ENCODE measurements at places on chromosomes 11 and 22.

DNA sequence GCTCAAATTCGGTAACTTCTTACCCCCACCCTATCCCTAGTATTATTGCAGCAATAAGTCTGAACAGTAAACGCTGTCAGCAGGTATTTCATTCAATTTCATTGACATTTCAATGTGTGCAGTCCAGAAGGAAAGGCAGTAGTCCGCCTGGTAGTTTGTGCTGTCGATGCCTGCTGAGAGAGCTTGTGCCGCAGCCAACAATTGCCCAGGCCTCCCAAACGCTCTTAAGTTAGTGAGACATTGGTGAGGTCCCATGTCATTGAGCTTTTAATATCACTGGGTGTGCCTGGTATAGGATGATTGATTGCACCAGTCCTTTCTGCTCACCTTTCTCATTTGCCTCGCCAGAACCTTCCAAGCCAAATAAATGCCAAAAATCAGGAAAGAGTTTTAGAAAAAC lies 28.1 kb downstream of the ALKBH3 start:
- no peak for DNase-seq

DNA sequence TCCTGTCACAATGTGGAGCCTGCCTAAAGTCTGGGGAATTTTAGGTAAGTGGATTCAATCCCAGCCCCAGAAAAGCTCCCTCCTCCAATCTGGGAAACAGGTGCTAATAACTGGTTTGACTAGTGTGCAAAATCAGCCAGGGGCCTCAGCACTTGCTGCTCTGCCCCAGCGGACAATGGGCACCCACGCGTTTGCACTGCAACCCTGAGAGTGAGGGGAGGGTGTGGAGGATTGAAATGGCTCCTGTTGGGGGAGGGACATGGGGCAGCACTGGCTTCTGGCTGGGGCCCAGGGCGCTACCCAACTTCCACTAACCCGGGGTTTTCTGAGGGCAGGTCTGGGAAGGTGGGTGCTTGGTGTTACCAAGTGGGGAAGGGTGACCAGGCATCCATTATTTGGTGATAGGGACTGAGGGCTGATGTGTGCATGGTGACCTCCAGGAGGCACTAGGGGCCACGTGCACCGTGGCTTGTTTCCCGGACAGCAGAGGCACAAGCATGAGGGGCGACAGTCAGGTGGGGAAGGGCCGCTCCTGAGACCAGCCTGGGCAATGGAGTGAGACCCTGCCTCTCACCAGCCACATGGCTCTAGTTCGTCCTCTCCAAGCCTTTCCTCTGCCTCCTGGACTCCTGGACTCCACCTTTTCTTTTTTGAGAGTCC lies 4.3 kb upstream of the PNPLA5 start:
- no peak for DNase-seq

- no peak for DNase-seq
Observed at GRCh38 chr22:20113551-20114310, 2.2 kb upstream of the RANBP1 start.

- DNase-seq: peak; percentile 31
Observed at GRCh38 chr11:43868852-43869567, 11.6 kb upstream of the ALKBH3 start.

GRCh38 chr22:25068707-25069106 lies 116.2 kb downstream of the KIAA1671 start:
- no peak for DNase-seq

DNA sequence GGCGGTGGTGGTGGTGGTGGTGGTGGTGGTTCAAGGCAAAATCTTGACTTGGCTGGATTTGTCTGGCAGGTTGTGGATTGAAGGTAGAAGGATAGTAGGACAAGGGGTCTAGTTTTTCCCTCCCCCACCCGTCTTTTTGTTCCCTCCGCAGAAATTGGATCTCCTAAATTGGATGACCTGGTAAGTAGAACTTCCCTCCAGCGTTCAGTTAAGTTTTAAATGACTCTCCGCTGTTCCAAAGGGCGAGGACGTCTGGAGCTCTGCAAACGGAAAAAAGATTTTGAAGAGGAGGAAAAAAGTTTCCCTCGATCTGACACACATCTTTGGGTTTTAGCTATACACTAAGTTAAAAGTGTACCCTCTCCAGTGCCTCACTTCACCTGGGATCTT lies 422 bp upstream of the LGR4 start:
- DNase-seq: no peak

DNA sequence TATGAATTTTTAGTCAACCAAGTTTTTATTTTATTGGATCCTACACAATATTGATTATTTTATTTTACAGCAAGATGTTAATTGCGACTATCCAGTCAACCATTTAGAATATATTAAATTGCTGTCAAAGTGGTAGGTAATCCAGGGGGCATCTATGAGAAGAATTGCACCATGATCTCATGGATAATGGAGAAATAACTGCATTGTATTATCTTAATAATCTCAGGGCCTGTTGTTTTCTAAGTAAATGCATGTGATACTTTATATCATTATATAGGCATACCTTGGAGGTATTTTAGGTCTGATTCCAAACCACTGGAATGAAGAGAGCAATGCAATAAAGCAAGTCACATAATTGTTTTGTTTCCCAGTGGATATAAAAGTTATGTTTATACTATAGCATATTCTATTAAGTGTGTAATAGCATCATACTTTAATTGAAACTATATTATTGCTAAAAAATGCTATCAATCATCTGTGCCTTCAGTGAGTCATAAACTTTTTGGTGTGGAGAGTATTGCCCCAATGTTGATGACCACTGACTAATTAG lies 595.4 kb upstream of the CHORDC1 start:
- DNase-seq: no peak

DNA sequence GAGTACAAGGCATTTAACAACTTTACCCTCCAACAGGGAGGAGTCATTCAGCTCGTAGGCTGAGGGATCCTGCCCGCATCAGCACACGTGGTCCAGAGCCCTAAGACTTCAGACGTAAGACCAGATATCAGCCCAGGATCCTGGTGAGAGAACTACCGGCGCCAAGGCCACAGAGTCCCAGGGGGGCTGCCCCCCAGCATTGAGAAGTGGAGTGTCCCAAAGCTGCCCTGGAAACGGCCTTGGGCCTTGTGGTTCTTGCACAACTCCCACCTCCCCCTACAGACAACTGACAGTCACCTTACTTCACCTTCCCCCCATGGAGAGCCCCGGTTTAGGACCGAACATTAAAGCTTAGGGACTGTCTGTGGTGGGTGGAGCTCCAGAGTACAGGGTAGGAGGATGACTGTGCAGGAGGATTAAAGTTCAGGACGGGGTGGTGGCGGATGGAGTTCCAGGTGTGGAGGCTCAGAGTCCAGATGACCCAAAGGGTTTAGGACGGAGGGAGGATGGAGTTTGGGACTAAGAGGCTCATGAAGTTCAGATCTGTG lies 1.0 kb downstream of the C11orf91 start:
- no peak for DNase-seq

- DNase-seq: no peak
Observed at GRCh38 chr11:35414776-35415175, 4.6 kb downstream of the SLC1A2 start.

- DNase-seq: no peak
Observed at GRCh38 chr11:12120031-12121008, 9.9 kb downstream of the MICAL2 start.

GRCh38 chr11:111540114-111540936 lies at the start of gene LAYN:
LAYN (plus strand) TSS chr11:111540720; CDS start chr11:111540844, 124 bp downstream.
- DNase-seq: peak; percentile 82

DNA sequence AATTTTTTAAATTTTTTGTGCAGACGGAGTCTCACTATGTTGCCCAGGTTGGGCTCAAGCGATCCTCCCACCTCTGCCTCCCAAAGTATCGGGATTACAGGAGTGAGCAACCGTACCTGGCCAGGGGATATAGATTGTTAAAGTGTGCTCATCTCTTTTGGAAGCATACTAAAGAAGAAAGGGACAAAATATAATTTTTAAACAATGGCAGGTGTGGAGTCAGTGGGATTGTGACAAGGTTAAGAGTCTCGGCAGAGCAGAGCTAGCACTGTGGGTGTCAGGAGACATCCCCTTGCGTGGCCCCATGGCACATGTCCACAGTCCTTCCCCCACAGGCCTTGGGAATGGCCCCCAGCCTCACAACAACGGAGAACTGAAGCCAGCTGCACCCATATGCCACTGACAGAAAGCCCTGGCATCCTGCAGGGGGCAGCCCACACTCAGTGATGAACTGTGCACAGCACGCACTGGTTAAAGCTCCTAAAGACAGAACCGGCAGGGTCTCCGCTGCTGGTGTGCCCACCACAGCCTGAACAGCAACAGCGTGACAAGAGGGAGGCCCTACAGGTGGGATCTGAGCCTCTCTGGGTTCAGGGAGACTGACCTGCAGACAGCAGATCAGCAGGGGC lies 29.9 kb downstream of the SERPIND1 start:
- DNase-seq: peak; percentile 41

GRCh38 chr11:76761718-76762355 lies 21.3 kb upstream of the TSKU start:
- no peak for DNase-seq

DNA sequence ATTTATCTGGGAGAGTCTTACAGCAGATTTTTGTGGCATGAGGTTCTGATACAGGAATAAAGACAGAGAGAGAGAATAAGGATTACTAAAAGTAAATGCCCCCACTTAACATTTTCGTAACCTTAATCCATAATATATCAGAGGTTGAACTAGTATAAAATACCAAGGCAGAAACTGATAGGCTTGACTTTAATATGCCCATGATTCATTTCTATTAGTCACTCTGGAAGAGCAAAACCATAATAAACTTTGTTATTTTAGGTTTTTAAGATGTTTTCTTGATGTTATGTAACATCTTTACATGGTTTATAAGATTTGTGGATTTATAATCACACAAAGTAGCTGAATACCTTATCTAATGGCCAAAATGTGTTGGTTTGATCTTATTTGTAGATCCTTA lies 19.1 kb downstream of the GUCY1A2 start:
- no peak for DNase-seq

DNA sequence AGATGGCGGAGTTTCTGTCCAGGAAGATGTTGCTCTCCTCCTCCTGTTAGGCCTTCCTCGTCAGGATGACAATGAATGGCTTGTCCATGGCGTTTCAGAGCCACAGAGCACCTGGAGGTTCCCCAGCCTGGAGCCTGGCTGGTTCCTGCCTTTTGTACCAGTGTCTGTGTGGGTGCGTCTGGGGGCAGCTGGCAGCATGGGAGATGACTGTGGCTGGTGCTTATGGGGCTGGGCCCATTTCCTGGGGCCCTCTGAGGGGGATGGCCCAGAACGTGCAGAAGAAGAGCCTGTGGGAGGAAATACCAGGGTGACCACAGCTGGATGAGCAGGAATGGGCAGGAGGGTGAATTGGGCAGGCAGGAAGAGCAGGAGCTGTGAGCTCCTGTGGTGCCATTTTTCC lies 6.7 kb downstream of the SLC37A2 start:
- no peak for DNase-seq

GRCh38 chr11:119148720-119149017 lies 183 bp upstream of the ABCG4 start:
- no peak for DNase-seq

DNA sequence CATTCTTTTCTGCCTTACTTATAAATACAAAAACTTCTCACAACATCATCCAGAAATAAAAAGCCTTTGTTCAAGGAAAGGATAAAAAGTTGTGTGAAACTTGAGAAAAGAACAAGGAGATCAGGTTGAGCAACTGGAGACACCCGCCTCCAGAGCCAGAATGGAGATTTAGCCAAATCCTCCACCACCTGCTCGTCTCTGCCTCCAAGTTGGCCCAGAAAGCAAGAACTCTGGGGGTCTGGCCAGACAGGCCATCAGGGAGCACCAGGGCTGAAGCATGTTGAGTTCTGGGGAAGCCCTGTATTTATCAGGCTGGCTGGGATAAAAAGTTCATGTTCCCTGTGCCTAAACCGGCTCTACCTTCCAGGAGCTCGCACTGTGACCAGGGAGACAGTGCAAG lies 14.9 kb downstream of the SMCO4 start:
- no peak for DNase-seq

DNA sequence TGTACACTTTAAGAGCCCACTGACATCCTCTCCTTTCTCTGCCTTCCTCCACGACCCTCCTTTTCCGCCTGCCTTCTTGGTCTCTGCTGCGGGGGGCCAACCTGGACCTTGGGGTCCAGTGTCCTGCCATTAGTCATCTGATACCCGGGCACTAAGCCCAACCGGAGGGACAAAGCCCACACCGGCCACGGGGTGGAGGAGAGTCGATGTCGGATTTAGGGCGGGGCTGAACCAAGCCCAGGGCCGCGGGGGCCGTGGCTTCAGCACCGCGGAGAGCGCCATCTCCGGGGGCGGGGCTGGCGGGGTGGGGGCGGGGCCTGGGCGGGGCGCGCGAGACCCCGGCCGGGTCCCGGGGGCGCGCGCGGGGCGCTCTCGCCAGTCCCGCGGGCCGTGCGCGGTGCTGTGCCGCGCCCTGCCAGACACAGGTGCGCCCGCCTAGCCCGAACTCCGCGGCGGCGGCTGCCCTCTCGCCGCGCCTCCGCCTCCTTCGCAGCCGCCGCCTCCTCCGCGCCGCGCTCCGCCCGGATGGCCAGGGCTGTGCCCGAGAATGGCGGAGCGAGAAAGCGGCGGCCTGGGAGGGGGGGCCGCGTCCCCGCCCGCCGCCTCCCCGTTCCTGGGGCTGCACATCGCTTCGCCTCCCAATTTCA lies at the start of gene MAPK8IP1:
Gene MAPK8IP1, plus strand, starts transcription at position 378 of the 647 bp plus-strand sequence. Its CDS starts 170 bp downstream, at position 548.
- DNase-seq: peak; percentile 67

GRCh38 chr11:92804388-92804966 lies 165.0 kb upstream of the MTNR1B start:
- no peak for DNase-seq

DNA sequence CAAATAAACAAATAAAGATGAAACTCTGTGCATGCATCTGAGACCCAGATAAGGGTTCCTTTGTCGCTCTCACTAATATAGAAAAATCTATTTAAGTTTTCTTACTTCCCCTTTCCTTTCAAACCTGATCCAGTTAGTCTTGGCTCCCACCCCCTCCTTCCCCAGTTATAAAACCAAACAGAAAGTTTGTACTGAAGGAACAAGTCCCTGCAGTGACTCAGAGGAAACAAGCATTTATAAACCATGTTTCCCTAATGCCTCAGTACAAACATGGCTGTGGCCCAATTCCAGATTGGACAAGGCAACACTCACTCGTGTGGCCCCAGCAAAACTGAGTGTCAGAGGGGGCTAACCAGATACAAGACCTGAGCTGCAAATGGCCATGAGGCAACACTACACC lies 65.5 kb upstream of the ARHGAP20 start:
- DNase-seq: peak; percentile 21

DNA sequence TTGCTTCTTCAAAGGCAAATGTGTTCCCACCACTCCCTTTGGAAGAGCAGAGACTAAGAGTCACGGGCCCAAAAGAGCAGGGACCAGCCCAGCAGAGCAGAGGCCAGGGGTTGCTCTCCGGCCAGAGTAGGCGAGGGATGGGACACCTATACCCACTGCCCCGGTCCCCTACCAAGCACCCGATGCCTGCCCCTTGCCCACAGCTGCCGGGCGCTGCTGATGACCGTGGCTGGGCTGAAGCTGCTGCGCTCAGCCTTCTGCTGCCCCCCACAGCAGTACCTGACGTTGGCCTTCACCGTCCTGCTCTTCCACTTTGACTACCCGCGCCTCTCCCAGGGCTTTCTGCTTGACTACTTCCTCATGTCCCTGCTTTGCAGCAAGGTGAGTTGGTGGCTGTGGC lies 10.7 kb upstream of the SIPA1 start:
- no peak for DNase-seq

GRCh38 chr22:41943661-41944209 lies 3.2 kb downstream of the CENPM start:
- DNase-seq: no peak
